ENCODE measurements at places on chromosomes 13 and 19. TPM values are rescaled to one million over a fixed set of nuclear protein-coding genes. Genes with fewer than 3 reads are reported as not detected.

DNA sequence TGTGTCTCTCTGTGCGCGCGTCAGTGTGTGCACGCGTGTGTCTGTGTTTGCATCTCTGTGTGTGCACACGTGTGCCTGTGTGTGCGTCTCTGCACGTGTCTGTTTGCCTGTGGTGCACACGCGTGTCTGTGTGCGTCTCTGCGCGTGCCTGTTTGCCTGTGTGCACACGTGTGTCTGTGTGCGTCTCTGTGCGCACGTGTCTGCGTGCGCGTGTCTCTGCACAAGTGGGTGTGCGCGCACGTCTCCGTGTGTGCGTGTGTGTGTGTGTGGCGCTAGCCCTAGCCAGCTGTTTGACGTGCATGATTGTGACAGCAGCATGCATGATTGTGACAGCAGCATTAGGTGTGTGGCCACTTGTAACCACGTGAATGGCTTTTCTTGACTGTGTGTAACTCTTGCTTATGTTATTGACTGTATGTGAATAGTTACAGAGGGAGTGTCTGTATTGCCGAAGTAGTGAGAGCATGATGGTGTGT, 31.1 kb downstream of the ZNF146 start:
- ATAC-seq: peak; percentile 17

DNA sequence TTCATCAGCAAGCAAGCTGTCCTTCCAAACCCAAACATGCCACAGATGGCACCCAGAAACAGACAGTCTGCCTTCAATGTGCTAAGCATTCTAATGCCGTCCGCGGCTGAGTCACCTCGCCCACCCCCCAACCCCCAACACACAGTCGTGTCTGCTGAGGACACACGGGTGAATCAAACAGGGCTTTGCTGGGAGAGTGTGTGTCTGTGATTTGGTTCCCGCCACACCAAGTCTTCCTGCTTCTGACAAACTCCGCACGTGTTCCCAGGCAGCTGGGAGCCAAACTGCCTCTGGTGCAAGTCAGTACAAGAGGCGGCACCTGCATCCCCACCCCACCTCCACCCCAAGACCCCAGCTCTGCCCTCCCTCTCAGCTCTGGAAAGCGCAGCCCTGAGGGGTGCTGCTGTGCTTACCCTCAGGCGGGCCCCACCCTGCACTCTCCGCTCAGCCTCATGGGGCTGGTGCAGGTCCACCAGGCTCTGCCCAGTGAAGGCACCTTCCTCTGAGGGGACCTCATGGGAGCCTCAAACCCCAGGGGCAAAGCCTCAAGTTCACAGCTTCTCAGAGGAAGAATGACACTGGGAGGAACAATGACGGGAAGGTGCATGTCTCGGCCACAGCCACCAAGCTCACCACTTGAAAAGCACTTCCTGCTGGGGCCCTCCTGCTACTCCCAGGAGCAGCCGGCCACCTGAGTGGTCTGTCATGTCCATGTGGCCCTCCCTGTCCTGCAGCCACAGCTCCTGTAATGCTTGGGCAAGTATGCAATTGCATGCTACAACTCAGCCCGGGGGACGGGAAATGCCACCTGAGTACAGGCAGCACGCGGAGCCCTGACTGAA, 15.0 kb upstream of the SLC35E1 start:
- peak; percentile 48 for ATAC-seq

GRCh38 chr13:42567906-42568305, 6.0 kb upstream of the TNFSF11 start:
- no peak for ATAC-seq

GRCh38 chr13:50365408-50366391, 350.5 kb downstream of the KCNRG start:
- peak; percentile 57 for ATAC-seq

DNA sequence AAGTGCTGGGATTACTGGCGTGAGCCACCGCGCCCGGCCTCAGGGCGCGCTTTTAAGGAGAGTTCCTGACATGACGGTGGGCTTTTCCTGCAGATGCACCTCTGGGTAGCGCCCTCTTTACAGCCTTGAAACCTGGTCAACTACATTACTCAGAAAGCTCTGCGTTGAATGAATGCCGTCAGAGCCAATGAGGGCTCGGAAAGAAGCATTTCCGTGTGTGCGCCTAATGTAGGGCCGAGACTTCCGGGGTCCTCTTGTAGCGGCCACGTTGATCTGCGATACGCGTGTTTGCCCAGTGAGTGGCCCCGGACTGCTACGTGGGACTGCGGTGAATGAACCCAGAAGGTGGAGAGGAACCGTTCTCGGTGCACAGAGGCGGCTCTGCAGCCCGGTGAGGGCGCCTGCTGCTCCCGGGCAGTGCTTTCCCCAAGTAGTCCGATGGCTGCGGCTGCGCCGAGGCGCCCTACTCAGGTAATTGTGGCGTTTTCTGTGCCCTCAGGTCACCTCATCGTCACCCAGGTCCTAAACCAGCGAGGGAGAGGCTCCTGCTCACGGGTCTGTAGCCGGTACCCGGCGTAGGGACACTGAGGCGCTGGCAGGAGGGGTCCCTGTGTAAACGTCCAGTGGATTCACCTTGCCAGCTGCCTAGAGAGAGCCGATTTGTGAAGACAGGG, 4.9 kb upstream of the ZNF552 start:
- ATAC-seq: peak; percentile 89

- no peak for ATAC-seq
Observed at GRCh38 chr13:112513761-112514160, 74.2 kb downstream of the TUBGCP3 start.

DNA sequence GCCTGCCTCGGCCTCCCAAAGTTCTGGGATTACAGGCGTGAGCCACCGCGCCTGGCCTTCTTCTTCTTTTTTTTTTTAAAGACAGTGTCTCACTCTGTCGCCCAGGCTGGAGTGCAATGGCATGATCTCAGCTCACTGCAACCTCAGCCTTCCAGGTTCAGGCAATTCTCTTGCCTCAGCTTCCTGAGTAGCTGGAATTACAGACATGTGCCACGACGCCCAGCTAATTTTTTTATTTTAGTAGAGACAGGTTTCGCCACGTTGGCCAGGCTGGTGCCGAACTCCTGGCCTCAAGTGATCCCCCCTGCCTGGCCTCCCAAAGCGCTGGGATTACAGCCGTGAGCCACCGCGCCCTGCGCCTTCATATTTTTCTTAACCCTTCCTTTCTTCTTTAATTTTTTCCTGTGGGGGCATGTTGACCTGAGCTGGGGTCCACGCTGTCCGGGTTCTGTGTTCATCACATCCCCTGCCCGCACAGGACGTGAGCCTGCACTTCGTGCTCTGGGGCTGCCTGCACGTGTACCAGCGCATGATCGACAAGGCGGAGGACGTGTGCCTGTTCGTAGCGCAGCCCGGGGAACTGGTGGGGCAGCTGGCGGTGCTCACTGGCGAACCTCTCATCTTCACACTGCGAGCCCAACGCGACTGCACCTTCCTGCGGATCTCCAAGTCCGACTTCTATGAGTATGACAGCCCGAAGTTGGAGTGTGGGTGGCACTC, 14.1 kb downstream of the PNPLA6 start:
- no peak for ATAC-seq

GRCh38 chr19:2977746-2978138, 378 bp downstream of the TLE6 start:
- no peak for ATAC-seq

DNA sequence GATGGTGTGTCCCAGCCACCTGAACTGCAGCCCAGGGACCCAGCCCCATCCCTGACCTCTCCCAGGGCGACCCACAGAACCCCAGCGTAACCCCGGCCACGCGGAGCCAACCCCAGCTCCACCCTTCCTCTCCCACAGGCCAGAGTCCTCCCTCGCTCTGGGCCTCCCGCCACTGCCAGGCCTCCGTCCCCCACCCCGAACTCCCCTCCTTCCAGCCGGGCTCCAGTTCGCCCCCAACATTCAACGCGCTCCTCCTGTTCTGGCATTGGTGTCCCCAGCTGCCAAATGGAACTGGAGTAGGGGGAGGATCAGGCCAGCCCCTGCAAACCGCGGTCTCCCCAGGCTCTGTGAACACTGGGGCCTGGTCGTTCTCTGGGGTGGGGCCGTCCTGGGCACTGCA, 7.4 kb downstream of the LINGO3 start:
- ATAC-seq: no peak

DNA sequence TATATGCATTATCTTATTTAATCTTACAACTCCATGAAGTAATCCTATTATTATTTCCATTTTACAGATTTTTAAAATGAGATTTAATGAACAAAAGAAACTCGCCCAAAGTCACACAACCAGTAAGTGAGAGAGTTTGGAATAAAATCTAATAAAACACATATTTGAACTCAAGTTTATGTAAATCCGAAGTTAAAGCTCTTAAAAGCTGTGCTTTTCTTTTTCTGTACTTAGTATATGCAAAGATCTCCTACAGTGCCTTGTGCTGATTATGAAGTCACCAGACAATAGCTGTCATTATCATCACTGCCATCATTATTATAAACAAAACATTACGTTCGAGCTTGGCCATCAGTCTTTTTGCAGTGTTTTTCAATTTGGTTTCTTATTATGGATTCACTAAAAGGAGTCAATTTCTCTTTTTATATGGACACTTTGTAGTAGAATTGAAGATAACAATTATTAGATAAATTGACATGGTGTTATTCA, 29.7 kb upstream of the ENOX1 start:
- ATAC-seq: no peak

GRCh38 chr13:34207872-34208271, 389.9 kb downstream of the RFC3 start:
- ATAC-seq: no peak

- no peak for ATAC-seq
Observed at GRCh38 chr13:99258946-99259345, 767 bp upstream of the GPR18 start.

DNA sequence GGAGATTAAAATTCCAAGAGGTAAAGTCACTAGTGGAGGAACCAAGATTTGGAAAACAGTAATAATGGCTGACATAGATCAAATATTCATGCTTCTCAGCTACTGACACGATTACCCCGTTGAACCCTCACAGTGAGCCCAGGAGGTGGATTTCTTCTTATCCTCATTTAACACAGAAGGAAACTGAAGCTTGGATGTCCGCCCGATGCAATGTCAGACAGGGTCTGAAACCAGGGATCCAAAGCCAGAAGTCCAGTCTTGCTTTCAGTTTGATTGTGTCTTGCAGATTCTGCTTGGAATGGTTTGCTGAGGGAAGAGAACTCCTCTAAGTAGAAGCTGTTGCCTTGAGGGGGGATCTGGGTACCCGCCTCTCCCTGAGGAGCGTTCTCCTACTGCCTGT, 404.7 kb downstream of the KCNRG start:
- no peak for ATAC-seq

DNA sequence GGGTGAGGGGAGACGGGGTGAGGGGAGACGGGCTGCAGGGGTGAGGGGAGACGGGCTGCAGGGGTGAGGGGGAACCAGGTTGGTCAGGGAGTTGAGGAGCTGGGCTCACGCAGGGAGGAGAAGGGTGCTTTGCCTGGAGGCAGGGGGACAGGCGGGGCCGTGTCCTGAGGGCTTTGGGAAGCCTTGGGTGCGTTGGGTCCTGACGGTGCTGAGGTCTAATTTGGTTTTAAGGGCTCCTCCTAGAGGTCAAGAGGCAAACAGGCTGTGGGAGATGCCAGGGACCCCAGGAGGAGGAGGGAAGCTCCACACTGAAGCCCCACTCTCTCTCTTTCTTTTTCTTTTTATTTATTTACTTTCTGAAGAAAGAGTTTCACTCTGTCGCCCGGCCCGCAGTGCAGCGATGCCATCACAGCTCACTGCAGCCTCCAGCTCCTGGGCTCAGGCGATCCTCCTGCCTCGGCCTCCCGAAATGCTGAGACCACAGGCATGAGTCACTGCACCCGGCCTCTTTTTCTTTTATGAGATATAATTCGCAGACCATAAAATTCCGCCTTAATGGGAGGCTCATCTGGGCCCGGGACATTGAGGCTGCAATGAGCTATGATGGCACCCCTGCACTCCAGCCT, 9.3 kb upstream of the MISP start:
- ATAC-seq: no peak

DNA sequence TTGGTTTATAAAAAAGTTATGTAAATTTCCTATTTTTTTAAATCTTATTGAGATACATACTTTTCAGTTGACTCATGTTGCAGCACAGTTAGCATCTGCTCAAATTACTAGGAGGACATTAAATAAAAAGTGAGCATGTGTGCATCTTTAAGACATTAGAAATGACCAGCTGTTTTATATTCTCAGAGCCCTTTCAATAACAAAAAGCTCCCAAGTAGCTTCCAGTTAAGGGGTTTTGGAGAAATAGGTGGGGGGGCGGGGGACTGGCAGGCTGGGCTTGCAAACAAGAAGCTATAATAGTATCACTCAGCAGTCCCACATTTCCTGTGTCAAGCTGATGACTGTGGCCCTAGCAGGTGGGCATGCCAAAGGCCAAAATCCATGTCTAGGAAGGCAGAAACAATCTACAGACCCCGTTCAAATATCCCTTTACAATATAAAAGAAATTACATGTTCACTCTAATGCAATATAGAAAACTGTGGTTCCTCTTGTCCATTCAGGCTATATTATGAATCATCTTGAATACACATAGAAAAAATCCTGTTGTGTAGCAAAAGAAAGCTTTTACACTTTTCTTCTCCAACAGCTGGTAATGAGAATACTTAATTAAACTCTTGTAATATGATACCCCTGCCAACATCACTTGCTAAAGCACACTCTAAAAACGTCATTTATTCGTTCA, 1713.2 kb upstream of the SLC10A2 start:
- ATAC-seq: no peak

GRCh38 chr13:64866331-64866730, 2363.8 kb downstream of the PCDH9 start:
- ATAC-seq: no peak

- no peak for ATAC-seq
Observed at GRCh38 chr13:82688400-82688994, 1193.8 kb downstream of the SLITRK1 start.

- no peak for ATAC-seq
Observed at GRCh38 chr13:68984688-68985319, 1122.8 kb upstream of the ATXN8OS start.

DNA sequence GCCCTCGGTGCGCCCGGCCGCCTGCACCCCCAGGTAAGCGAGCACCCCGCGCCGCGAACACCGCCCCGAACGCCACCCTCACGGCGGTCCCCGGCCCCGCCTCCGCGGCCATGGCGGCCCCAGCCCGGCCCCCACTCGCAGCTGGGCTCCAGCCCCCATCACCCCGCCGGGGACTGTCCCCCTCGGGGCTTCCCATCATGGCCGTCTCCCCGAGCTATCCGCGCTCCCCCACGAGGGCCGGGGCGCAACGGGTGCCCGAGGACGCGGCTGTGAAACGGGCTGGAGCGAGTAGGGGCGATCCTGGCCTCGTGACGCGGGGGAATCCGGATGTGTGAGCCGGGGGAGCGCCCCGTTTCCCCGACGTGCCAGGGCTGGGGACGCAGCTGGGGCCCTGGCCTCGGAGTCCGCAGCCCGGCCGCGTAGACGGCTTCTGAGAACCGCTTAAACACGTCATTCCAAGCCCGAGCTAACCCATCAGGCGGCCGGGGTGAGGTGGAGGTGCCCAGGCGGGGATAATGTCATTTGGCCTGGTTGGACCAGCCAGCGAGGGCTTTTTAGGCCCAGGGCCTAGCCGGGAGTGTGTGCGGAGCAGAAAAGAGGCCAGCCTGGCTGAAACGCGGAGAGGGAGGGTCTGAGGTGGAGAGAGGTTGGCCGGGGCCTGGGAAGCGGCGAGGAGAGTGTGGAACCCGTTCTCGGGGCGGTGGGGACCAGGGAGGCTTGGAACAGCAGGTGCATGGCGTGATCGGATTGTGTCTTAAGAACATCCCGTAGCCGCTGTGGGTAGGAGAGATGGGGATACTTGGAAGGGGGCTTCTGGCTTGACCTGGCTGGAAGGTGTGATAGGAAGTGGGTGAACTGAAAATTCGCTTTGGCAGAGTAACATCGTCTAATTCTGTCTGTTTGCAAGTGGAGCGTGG, 550 bp downstream of the CERS4 start:
- peak; percentile 29 for ATAC-seq

SHC2 gene
- 1.7 TPM for total RNA-seq

IZUMO1 gene
- 1.3 TPM for total RNA-seq

C19orf81 gene
- not detected for total RNA-seq

ZNF91 gene
- total RNA-seq: 19.1 TPM

ZNF493 gene
- 5.5 TPM for total RNA-seq
